ENCODE measurements at places on chromosomes 2 and 18. TPM values are rescaled to one million over a fixed set of nuclear protein-coding genes. Genes with fewer than 3 reads are reported as not detected.
A peak's percentile ranks its signal among the peaks of the same experiment; 100 is the strongest.

The ANKRD30B gene
- not detected for total RNA-seq

The TACR1 gene
- not detected for total RNA-seq

The SCN7A gene
- 0.42 TPM for total RNA-seq

The BCL11A gene
- 15.7 TPM for total RNA-seq

The ZNF892 gene
- 7.3 TPM for total RNA-seq

The XIRP2 gene
- 0.51 TPM for total RNA-seq

The BMP10 gene
- total RNA-seq, result 0.95 TPM

The DUSP2 gene
- total RNA-seq, result 0.89 TPM

The RAB27B gene
- total RNA-seq, result 0.14 TPM

The IL1B gene
- not detected for total RNA-seq

The FAM237A gene
- not detected for total RNA-seq

The CACNB4 gene
- total RNA-seq, result 0.25 TPM

The GPR55 gene
- total RNA-seq, result not detected

GRCh38 chr2:234686088-234686890 lies 189.4 kb upstream of the ARL4C start:
- no peaks in the 10 kb centered on the region for H3K36me3 ChIP-seq
- no peak overlapping the region for H3K4me3 ChIP-seq
- H3K4me1 ChIP-seq, result no peaks in the 10 kb centered on the region
- H3K27ac ChIP-seq, result no peak overlapping the region
- peak; percentile 17 for DNase-seq
- H3K27me3 ChIP-seq, result no peaks in the 10 kb centered on the region

- no peak overlapping the region for H3K4me3 ChIP-seq
- no peak for DNase-seq
- H3K36me3 ChIP-seq, result no peaks in the 10 kb centered on the region
- H3K27me3 ChIP-seq, result no peaks in the 10 kb centered on the region
Measured at GRCh38 chr2:58939388-58939787, 698.3 kb upstream of the FANCL start.

DNA sequence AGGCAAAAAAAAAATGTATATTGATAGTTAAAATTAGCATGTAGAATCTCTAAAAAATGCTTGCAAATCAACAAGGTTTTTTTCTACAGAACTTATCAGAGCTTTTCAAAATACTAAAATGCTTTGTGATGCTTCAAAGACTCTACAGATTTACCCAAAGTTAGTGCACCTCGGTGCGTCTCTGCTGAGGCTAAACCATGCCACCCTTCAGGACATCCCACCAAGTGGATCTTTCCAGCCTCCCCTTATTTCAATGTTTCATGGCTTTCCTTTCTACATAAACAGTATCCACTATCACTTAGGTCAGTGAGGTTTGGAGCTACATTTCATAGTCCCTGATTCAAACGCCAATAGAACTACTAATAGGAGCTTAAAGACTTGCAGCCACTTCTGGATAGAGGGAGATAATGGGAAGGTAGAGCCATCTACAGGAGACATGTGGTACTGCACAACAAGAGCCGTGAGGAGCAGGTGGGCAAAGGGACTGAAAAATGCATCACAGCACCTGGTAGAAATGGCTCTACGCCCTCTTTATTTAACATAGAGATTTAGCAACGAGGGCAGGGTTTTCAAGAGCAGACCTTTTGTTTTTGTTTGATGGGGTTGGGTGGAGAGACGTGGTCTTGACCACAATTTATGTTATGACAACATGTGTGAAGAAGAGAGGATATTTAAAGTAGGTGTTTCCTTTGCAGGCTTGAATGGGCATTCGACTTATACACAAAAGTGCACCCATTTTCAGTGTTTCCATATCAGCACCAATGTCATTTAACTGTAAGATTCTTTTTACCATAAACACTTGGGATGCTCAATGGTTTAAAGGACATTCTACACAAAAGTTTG lies 56.1 kb upstream of the SLC35G4 start:
- H3K27ac ChIP-seq, result no peak overlapping the region
- no peaks in the 10 kb centered on the region for H3K4me1 ChIP-seq
- peak; percentile 71 for DNase-seq
- H3K36me3 ChIP-seq, result no peaks in the 10 kb centered on the region
- peaks cover 21% of the 10 kb centered on the region for H3K27me3 ChIP-seq

DNA sequence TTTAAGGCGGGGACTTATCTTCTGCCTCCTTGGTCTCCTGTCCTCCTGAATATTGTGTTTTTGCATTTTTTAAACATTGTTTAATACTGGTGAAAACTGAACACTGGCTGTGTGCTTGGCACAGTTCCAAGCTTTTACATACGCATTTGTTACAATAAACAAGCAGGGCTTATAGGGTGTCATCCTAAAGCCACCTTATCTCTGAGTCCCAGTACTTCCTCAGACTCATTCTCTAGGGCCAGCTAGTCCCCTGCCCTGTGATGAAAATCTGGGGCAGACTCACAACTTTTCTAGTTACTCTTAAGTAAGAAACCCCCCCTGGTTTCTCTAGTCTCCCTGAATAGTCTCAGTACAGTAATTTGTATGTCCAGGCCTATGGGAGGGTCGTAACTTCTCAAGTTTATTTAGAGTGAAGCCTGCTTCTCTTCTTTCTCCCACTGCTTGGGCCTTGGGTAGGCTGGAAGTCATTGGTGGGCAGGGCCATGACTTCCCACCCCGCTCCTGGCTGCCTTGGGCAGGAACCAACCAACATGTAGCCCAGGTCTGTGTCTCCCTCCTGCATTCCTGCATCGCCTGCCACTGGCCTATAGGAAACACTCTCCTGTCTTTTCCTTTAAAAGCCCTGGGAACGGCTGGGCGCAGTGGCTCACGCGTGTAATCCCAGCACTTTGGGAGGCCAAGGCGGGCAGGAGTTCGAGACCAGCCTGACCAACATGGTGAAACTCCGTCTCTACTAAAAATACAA lies 7.7 kb upstream of the KCNE4 start:
- H3K27ac ChIP-seq, result no peak overlapping the region
- H3K4me3 ChIP-seq, result no peak overlapping the region
- peaks cover 20% of the 10 kb centered on the region for H3K4me1 ChIP-seq
- H3K27me3 ChIP-seq, result no peaks in the 10 kb centered on the region

DNA sequence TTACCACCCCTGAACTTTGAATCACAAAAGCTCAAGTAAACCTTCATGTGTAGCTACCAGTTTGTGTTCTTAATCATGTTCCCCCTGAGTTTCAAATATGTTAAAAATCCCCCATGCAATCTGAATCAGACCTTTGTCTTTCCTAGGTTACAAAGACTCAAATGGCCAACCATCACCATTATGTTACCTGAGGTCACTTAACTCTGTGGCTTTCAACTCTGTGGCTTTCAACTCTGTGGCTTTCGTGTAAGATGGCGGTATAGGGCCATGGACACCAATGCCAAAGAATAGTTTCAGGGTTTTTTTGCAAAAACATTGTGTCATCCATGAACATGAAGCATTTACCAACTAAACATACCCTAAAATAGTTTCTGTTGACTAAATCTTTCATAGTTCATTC lies 6.7 kb downstream of the ERMN start:
- no peaks in the 10 kb centered on the region for H3K27me3 ChIP-seq
- no peak for DNase-seq
- no peak overlapping the region for H3K4me3 ChIP-seq
- no peak overlapping the region for H3K27ac ChIP-seq
- no peaks in the 10 kb centered on the region for H3K4me1 ChIP-seq

GRCh38 chr2:54611830-54612545 lies 111.5 kb upstream of the EML6 start:
- H3K27me3 ChIP-seq, result no peaks in the 10 kb centered on the region
- H3K4me3 ChIP-seq, result no peak overlapping the region
- no peak for DNase-seq
- peaks cover 9% of the 10 kb centered on the region for H3K36me3 ChIP-seq
- H3K4me1 ChIP-seq, result peaks cover 55% of the 10 kb centered on the region

DNA sequence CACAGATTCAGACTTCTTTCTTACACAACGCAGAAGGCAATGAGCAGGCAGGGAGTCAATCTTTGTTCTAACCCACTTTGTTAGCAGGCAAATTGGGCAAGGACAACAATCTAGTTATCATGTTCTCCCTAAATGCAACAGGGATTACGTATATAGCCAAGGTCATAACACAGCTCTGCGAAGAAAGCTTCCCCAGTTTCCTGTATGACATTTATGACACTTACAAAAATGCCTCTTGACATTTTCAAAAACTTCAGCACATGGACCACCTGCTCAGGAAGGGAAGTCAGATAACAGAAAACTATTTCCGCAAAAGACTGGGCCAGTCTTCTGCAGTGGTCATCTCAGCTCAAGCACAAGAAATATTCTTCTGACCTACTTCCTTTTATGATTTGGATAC lies 106.1 kb downstream of the IRS1 start:
- peak; percentile 65 for DNase-seq
- no peaks in the 10 kb centered on the region for H3K36me3 ChIP-seq
- no peak overlapping the region for H3K27ac ChIP-seq
- no peaks in the 10 kb centered on the region for H3K27me3 ChIP-seq

- no peak overlapping the region for H3K27ac ChIP-seq
- no peak for DNase-seq
- no peaks in the 10 kb centered on the region for H3K27me3 ChIP-seq
- H3K36me3 ChIP-seq, result no peaks in the 10 kb centered on the region
- no peak overlapping the region for H3K4me3 ChIP-seq
- no peaks in the 10 kb centered on the region for H3K4me1 ChIP-seq
Measured at GRCh38 chr2:150051004-150051403, 436.5 kb downstream of the RND3 start.

GRCh38 chr2:176682278-176682677 lies 413.0 kb downstream of the MTX2 start:
- H3K27me3 ChIP-seq, result no peaks in the 10 kb centered on the region
- peak overlapping the region; percentile 88 for H3K27ac ChIP-seq

DNA sequence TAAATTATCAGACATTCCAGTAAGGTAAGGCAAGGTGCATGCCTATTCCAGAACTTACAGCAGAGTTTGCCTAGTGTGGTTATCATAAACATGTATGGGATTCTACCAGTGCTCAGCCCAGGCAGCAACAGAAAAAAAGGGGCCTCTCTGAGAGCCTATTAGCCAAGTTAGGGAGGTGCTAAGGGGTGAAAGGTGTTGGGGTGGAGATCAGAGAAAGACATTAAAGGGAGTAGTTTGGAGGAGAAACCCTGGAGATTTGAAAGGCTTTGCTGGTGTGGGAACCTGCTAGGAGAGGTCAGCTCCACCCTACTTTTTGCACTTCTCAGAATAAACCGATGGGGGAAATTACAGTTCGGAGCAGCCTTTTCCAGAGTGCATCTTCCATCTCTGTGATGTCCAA lies 2.9 kb downstream of the ARPC2 start:
- H3K27ac ChIP-seq, result no peak overlapping the region
- peaks cover 5% of the 10 kb centered on the region for H3K36me3 ChIP-seq
- H3K4me1 ChIP-seq, result peaks cover 25% of the 10 kb centered on the region

DNA sequence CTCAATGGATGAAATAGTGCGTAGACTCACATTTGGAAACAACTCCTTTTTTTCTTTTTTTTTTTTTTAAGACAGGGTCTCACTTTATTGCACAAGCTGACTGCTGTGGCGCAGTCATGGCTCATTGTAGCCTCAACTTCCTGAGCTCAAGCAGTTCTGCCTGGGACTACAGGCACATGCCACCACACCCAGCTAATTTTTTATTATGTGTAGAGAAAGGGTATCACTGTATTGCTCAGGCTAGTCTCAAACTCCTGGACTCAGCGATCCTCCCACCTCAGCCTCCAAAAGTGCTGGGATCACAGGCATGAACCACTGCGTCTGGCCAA lies 17.4 kb downstream of the HAT1 start:
- H3K4me3 ChIP-seq, result no peak overlapping the region
- no peak for DNase-seq
- H3K27ac ChIP-seq, result peak overlapping the region; percentile 38
- H3K36me3 ChIP-seq, result no peaks in the 10 kb centered on the region
- H3K27me3 ChIP-seq, result no peaks in the 10 kb centered on the region

- H3K4me1 ChIP-seq, result peaks cover 23% of the 10 kb centered on the region
- peak; percentile 52 for DNase-seq
- no peak overlapping the region for H3K27ac ChIP-seq
- H3K27me3 ChIP-seq, result no peaks in the 10 kb centered on the region
- no peaks in the 10 kb centered on the region for H3K36me3 ChIP-seq
Measured at GRCh38 chr2:187989925-187990623, 301.6 kb upstream of the GULP1 start.

- H3K36me3 ChIP-seq, result peaks cover 4% of the 10 kb centered on the region
- peak; percentile 81 for DNase-seq
- H3K4me1 ChIP-seq, result no peaks in the 10 kb centered on the region
- H3K27ac ChIP-seq, result peak overlapping the region; percentile 100
- H3K4me3 ChIP-seq, result peak overlapping the region; percentile 87
- no peaks in the 10 kb centered on the region for H3K27me3 ChIP-seq
Measured at GRCh38 chr2:131093696-131094462, 619 bp upstream of the FAM168B start.

DNA sequence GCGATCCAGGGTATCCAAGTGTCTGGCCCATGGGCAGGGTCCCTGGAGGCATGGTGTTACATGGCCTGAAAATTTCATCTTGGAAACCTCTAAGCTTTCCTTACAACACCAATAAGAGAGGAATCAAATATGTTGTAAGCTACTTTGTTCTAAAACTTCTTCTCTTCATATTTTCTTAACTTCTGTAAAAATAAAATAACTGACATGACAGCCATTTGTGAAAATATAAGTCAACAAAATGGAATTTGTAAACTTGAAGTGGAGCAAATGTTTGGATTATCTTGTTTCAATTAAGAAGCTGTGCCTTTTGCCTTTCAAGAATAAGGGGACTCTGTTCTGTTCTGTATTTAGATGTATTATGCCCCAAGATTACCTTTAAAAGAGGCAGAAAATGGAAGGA lies 319.7 kb downstream of the LPIN1 start:
- H3K27ac ChIP-seq, result no peak overlapping the region
- H3K36me3 ChIP-seq, result no peaks in the 10 kb centered on the region
- H3K4me1 ChIP-seq, result peaks cover 6% of the 10 kb centered on the region
- no peak overlapping the region for H3K4me3 ChIP-seq
- no peaks in the 10 kb centered on the region for H3K27me3 ChIP-seq

GRCh38 chr2:19569300-19569791 lies 210.9 kb upstream of the OSR1 start:
- H3K4me1 ChIP-seq, result no peaks in the 10 kb centered on the region
- H3K4me3 ChIP-seq, result no peak overlapping the region
- H3K27me3 ChIP-seq, result no peaks in the 10 kb centered on the region

- H3K4me1 ChIP-seq, result no peaks in the 10 kb centered on the region
- no peaks in the 10 kb centered on the region for H3K27me3 ChIP-seq
- no peak overlapping the region for H3K27ac ChIP-seq
- no peak for DNase-seq
Measured at GRCh38 chr2:28970464-28971160, 10.5 kb upstream of the TOGARAM2 start.

GRCh38 chr2:214557884-214558283 lies 147.0 kb downstream of the VWC2L start:
- H3K4me1 ChIP-seq, result peaks cover 7% of the 10 kb centered on the region
- no peak overlapping the region for H3K4me3 ChIP-seq
- H3K36me3 ChIP-seq, result no peaks in the 10 kb centered on the region
- peak overlapping the region; percentile 23 for H3K27ac ChIP-seq

GRCh38 chr2:118246726-118247125 lies 158.5 kb downstream of the INSIG2 start:
- H3K36me3 ChIP-seq, result no peaks in the 10 kb centered on the region
- no peaks in the 10 kb centered on the region for H3K27me3 ChIP-seq
- no peak for DNase-seq
- H3K27ac ChIP-seq, result no peak overlapping the region
